ENCODE measurements at places on chromosomes 4 and X.

- DNase-seq = no peak
Measured at GRCh38 chr4:140014284-140014683, 139.7 kb downstream of the MAML3 start.

DNA sequence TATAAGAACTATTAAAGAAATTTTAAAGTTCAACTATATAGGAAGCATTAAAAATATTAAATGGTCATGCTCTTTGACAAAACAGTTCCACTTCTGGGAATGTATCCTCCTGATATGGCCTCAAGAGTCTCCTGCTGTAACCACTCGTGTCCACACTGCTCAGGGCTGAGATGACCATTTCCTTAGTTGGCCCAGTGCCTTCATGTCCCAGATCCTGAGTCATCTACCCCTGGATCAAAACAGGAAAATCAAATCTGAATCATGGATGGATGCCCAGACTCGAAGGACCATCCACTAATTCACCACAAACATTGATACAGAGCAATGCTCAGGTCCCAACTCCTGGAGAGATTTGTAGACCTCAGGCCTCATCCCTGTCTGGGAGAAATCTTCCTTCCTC, 44.7 kb downstream of the GPRASP3 start:
- DNase-seq = no peak

DNA sequence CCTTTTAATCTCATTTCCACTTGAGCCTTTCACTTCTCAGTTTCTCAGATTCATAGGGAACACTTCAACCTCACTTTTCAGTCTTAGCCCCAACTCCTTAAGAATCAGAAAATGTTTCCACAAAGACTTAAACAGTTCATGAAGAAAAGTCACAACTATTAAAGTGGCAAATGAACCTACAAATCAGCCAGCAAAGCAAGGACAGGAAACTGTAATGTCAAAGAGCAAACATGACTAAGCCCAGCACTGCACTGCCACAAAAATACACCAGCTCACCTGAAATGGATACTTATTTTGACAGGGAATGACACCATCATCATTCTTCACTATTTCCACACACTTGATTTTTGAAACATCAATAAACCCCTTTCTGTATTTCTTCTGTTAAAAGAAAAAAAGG, 41.8 kb upstream of the TXK start:
- no peak for DNase-seq

- no peak for DNase-seq
Measured at GRCh38 chr4:123676890-123677229, 280.3 kb downstream of the SPRY1 start.

- DNase-seq = no peak
Measured at GRCh38 chrX:12758291-12758690, 32.9 kb upstream of the PRPS2 start.

DNA sequence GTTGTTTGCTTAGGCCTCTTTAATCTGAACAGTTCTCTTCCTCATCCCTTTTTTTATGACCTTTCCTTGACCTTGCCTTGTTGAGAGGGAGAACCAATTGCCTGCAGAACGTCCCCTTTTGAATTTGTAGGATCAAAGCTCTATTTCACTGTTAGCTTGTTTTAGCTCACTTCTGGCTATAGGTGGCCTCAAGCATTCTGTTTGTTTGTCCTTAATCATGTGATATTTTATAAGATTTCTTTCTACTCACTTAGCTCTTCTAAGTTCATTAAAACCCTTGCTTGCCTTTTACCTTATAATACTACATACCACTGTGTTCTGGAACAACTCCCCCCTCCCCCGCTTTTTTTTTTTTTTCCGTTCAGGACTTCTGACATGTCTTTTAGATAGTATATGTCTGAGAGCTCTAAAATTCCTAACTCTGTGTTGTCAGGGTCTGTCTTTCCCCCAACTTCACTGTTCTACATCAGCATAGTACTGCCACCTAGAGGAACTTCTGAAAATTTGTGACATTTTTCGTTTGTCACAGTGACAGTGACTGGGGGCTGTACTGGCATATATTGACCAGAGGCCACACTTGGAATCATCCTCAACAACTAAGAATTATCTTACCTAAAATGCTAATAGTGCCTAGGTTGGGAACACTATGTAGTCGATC, 128.5 kb downstream of the LARP7 start:
- no peak for DNase-seq

DNA sequence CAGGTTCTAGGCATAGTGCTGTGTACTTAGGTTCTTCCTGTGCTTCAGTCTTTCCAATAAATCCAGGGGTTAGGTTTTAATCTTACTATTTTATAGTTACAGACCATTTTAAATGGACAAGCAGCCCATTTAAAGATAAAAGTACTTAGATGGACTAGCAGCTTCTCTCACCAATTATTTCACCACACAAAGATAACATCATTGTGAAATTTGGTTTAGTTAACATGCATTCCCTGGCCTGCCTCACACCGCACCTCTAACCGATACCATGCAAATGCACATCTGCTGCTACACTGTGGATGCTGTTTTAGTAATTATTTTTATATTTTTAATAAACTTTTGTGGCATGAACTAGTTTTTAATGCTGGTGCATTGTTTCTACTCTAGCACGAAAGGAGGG, 252.6 kb downstream of the RAPGEF2 start:
- no peak for DNase-seq

- no peak for DNase-seq
Measured at GRCh38 chr4:7131498-7132031, 60.8 kb upstream of the SORCS2 start.

DNA sequence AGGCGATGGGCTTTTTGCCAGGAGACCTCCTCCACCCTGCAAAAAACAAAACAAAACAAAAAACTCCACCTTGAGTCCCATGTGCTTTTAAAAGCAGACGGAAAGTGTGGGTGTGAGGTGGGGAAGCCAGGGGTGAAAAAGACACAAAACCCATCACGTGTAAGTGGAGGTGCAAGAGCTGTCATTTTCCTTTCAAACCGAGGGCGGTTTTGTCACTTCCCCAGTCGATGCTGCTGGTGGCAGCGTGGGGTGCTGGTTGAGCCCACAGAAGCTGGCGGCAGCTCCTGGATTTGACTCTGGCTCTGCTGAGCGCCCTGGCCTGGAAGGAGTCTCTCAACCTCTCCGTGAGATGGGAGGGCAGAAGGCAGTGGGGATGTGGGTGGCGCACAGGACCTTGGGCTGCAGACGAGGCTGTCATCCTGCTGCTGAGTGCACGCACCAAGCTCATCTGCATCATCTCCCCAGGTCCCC, 110.0 kb downstream of the PSAPL1 start:
- DNase-seq = no peak

- DNase-seq = no peak
Measured at GRCh38 chr4:33064238-33064637, 2344.1 kb downstream of the PCDH7 start.

- no peak for DNase-seq
Measured at GRCh38 chr4:130124066-130124465, 1028.1 kb downstream of the C4orf33 start.

- no peak for DNase-seq
Measured at GRCh38 chrX:23317799-23318724, 16.6 kb upstream of the PTCHD1 start.

DNA sequence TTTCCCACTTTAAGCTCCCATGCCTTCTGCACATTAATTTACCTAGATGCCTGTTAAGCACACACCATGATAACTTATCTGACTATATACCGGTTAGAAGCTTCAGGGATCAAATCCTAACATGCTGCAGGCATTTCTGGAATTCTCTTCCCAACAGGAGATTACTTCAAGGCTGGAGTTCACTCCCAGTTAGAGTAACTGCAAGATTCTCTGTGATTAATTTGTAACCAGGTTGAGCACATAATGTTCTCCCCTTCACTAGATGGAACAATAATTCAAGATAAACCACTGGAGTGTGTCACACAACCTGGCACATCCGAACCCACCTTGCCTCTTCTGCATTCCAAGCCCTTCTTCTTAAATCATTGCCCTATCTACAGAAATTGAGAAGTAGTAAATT, 11.8 kb upstream of the UGT2A3 start:
- no peak for DNase-seq

DNA sequence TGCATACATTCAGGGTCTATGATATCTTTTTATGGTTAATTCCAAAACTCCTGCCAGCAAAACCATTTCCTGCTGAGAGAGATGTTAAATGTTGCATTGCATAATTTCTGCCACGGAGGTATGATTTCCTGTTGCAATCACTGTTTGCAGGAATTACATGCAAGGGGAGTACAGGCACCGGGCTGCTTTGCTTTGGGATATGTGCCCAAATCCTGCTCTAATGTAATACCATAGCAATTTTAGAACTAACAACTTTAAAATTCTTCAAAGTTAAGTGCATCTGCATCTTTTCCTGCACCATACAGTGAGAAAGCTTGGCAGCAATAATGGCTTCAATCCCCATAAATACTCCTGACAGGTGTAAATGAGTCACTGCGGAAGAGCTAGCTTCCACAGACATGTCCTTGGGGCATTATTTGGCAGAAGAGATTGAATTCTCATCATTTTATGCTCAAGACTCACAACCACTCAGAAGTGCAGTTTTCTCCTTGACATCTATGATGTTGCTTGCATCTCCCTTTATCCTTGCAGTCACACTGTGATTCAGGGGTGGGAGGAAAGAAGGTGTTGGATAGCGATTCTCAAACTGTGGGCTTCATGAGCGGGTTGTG, 29.6 kb downstream of the TRIM2 start:
- DNase-seq = no peak

GRCh38 chr4:6857009-6857882, 52.4 kb upstream of the TBC1D14 start:
- no peak for DNase-seq

DNA sequence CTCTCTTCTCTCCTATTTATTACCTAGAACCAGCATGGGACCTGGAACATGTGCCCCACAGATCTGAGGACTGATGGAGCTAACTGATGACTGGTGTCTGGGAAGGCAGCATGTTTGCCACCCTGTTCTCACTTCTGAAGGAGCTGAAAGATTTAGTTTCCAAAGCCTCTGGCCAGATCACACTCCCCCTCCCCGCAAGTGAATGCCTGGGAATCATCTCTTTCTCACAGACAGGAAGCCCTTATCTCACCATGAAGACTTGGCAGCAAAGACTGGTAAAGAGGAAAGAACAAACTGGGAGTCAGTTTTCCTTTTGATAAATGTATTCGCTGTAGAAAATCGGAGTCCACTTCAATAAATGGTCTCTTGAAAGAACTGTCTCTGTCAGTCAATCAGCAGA, 21.0 kb upstream of the PCYT1B start:
- no peak for DNase-seq

DNA sequence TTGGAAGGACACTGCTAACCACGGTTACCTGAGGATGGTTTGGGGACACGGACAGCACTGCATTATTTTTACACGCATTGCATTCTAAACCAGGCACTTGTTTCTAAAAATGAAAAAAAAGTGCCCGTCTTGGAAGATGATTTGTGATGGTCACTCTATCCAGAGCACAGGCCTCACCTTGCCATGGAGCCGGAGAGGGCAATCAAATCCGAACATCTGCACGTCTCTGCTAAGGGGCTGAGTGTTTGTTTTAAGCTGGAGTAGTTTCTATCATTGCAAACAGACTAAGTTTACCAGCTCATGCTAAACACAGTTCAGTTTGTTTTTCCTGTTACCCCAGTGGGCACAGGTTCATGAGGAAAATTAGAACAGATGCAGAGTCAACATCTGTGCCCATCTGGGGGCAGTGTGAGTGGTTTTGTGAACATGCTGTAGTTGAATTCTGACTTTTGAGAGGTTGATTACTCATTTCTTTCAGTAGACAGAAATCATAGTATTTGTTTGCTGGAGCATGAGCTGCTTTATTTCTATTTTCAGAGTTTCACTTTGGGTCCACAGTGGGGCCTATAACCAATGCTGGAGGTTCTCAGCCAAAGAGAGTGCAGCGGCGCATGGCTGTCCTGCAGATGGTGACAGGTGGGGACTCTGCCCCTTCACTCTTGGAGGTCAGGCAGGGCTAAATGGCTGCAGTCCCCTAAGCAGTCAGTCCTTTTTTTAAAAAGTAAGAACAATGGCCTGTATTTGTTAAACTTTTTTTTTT, 65.4 kb upstream of the ENPP6 start:
- DNase-seq = no peak

DNA sequence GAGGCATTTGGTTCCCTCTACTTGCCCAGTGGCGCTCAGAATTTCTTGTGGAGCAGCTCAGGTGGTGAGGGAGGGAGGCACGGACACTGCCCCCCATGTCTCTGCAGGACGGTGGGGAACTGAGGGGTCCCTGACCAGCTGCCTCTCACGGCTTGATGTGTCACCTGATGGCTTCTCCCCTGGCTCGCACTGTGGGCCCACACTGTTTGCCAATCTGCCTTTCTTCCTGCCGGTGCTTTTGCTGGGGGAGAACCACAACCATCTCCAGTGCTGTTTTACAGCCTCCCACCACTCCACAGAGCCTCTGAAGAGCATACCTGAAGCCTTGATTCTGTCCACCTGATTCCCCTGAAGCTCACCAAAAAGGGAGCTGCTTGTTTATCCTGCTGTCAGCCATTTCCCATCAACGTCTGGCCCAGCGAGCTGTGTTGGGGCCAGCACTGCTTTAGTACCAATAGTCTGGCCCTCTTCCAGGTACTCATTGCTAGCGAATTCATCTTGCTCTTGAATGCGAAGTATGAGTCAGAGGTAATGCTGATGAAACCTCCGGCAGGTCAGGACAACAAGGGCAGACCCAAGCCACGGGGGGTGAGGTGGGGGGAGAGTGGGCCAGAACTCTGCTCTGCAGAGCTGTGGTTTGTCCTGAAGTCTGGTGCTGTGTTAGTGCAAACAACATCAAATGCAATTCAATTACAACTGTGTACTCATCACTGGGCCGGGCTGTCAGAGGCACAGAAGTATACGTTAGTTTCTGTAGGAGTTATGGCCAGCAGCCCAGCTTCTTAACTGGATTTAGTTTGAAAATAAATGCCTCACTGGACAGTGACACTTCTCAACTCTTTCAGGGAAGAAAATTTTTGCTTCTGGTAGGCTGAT, 208.3 kb upstream of the JADE1 start:
- no peak for DNase-seq

DNA sequence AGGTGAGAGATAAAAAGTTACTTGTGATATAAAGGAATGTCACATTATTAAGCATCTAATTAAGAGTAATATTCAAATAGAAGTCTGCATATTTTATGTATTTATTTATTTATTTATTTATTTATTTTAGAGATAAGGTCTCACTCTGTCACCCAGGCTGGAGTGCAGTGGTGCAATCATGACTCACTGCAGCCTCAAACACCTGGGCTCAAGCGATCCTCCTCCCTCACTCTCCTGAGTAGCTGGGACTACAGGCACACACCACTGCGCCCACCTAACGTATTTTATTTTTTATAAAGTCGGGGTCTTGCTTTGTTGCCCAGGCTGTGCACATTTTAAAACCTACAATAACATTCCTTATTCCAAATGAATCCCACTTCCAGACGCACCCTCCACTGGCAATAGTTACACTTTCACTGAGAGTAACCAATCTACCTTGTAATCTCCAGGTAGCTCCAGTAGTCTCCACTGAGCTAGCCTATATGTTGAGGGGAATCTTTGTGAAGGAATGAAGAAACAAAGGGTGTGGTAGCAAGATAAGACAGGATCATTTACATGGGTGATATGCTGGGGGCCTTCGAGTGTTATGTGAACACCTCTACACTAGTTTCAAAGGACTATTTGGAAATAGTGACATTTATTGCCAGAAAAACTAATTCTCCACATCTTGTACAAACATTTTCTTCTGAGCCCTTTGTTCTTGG, 11.9 kb downstream of the SH3D19 start:
- DNase-seq = no peak
